Activated CD4-positive, alpha-beta T cell treated with anti-CD3 and anti-CD28 coated beads, Interleukin-2, amount 10 ng/mL, durations not matched to agents 7 days and 5 days (primary cell): ENCODE measurements at places on chromosomes 13 and 19. TPM values are rescaled to one million over a fixed set of nuclear protein-coding genes. Genes with fewer than 3 reads are reported as not detected.

DNA sequence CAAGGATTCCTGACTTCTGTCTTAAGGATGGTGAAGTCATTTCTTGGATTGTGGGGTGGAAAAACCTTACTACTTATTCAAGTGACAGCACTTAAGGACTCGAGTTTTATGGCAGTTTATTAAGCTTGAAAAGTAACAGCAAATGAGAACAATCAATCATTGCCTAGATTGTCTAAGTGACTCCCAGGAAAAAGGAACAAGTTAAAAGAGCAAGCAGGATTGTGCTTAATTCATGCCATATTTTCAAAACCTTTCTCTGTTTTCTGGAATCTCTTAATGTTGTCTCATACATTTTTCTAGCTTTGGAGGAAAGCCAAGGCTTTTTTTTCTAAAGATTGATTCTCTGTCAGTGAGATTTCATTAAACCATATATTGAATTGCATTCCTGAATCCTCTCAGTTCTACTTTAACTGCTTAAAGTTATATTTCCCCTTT, 236.2 kb upstream of the HTR2A start:
- H3K27me3 ChIP-seq = peaks cover 3% of the 10 kb centered on the region
- H3K4me3 ChIP-seq = no peak overlapping the region
- H3K36me3 ChIP-seq = no peaks in the 10 kb centered on the region

GRCh38 chr13:40452038-40452666, 214.3 kb downstream of the FOXO1 start:
- H3K4me3 ChIP-seq = no peak overlapping the region
- H3K4me1 ChIP-seq = peaks cover 12% of the 10 kb centered on the region
- no peak overlapping the region for H3K27ac ChIP-seq
- peaks cover 4% of the 10 kb centered on the region for H3K36me3 ChIP-seq

The NCAN gene
- not detected for total RNA-seq

The ZNF628 gene
- total RNA-seq = 7.3 TPM

GRCh38 chr19:38288123-38288855, 15.8 kb upstream of the C19orf33 start:
- H3K36me3 ChIP-seq = no peaks in the 10 kb centered on the region
- no peaks in the 10 kb centered on the region for H3K27me3 ChIP-seq
- peaks cover 2% of the 10 kb centered on the region for H3K4me1 ChIP-seq
- H3K4me3 ChIP-seq = no peak overlapping the region
- no peak overlapping the region for H3K27ac ChIP-seq

The TRAPPC2B gene
- total RNA-seq = 9.0 TPM

The PSG2 gene
- not detected for total RNA-seq

DNA sequence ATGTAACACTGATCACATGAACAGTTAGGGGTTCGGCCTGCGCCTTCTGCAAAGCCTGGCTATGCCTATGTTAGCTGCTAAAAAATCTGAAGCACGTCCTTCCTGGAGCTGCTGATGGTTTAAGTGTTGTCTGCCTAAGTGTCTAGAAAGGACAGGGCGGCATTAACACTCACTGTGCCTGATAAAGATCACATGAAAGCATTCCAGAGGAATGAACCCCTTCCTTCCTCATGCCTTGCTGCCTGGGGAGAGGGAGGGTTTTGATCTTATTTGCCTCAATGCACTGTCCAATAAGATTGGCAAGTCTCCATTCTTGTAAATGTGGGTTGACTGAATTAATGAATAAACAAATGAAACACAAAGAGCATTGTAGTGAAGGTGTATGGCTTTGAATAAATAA, 5.2 kb downstream of the DOCK9 start:
- H3K4me1 ChIP-seq = peaks cover 38% of the 10 kb centered on the region
- no peak for DNase-seq
- peaks cover 2% of the 10 kb centered on the region for H3K36me3 ChIP-seq
- no peaks in the 10 kb centered on the region for H3K27me3 ChIP-seq
- no peak overlapping the region for H3K4me3 ChIP-seq

The CD209 gene
- total RNA-seq = not detected

- no peaks in the 10 kb centered on the region for H3K36me3 ChIP-seq
- peaks cover 16% of the 10 kb centered on the region for H3K27me3 ChIP-seq
- DNase-seq = no peak
- H3K27ac ChIP-seq = no peak overlapping the region
- peak overlapping the region; percentile 40 for H3K4me3 ChIP-seq
- peaks cover 21% of the 10 kb centered on the region for H3K4me1 ChIP-seq
These were observed 984 bp downstream of the SIX5 start for GRCh38 chr19:45767881-45768654.

DNA sequence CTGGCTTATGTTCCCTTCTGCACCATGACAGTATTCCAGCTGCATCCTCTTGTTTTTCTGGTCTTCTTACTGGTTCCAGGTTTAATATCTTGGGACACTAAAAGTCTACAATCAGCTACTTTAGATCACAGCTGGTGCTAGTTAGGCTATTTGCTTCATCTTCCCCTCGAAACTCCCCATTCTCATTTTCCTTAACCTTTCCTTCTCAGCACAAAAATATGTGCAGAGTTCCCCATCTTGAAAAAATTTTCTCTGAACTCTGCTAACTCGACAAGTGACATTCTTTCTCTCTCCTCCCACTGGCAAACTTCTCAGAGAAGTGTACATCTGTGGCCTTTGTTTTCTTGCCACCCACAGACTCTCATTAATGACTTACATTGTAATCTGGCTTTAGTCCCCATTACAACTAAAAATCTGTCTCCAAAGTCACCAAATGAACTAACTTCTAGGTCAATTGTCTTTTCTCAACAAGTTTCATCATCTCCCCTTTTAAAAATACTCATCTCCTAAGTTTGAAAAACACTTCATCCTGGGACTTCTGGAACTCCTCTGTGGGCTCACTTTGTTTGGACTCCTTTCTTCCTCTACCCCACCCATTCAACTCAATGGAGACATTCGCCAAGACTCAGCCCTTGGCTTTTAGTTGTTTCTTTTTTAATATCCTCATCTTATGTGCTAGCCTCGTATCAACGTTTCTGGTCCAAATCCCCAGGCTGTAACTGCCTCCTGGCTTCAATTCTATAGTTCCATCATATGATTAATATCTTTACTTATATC, 7.1 kb upstream of the KL start:
- DNase-seq = no peak
- H3K27me3 ChIP-seq = peaks cover 55% of the 10 kb centered on the region
- H3K36me3 ChIP-seq = peaks cover 1% of the 10 kb centered on the region
- no peak overlapping the region for H3K27ac ChIP-seq

- DNase-seq = no peak
- H3K4me3 ChIP-seq = no peak overlapping the region
- no peaks in the 10 kb centered on the region for H3K27me3 ChIP-seq
These were observed 148.7 kb downstream of the FOXO1 start for GRCh38 chr13:40517486-40518480.

DNA sequence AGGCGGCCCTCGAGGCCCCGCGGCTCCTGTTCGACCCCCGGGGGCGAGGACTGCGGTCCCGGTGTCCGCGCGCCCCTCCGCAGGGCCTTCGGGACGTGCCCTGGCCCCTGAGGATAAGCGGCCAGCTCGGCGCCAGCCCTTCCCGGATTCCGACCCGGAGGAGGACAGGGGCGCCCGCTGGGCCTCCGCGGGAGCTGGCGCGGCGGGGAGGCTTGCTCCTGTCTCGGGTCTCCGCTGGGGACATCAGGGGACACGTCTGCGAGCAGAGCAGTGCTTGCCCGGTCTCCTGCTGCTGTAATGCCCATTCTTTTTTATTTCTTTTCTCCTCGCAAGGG, 829 bp downstream of the B3GLCT start:
- H3K27me3 ChIP-seq = peaks cover 7% of the 10 kb centered on the region
- H3K4me1 ChIP-seq = peaks cover 29% of the 10 kb centered on the region
- H3K4me3 ChIP-seq = peak overlapping the region; percentile 72
- H3K27ac ChIP-seq = peak overlapping the region; percentile 85

The ARID3A gene
- total RNA-seq = 28.4 TPM

The PET100 gene
- total RNA-seq = 108 TPM

DNA sequence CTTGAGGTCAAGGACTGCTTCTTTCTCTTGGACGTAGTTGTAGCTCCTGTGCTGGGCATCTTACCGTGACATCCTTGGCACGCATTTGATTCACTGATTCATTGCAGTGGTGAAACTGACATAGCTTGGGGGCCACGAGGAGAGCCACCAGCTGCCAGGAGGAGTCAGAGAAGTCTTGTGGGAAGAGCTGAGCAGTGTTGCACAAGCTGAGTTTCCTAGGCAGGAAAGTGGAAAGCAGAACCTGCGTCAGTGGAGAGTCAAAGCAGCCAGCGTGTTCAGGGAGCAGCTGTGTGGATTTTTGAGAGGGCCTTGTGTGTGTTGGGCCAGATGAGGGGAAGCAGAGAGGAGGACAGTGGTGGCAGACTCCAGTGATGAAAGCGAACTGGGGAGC, 5.3 kb upstream of the GPR183 start:
- peaks cover 86% of the 10 kb centered on the region for H3K4me1 ChIP-seq
- H3K27me3 ChIP-seq = no peaks in the 10 kb centered on the region
- H3K4me3 ChIP-seq = no peak overlapping the region
- peak overlapping the region; percentile 76 for H3K27ac ChIP-seq
- DNase-seq = no peak

- H3K27ac ChIP-seq = no peak overlapping the region
- no peak overlapping the region for H3K4me3 ChIP-seq
- H3K36me3 ChIP-seq = peaks cover 10% of the 10 kb centered on the region
- peak; percentile 90 for DNase-seq
- no peaks in the 10 kb centered on the region for H3K27me3 ChIP-seq
These were observed 20.0 kb downstream of the TICAM1 start for GRCh38 chr19:4811328-4812131.

GRCh38 chr13:21945195-21945594, 274.3 kb downstream of the FGF9 start:
- no peaks in the 10 kb centered on the region for H3K27me3 ChIP-seq
- peaks cover 1% of the 10 kb centered on the region for H3K36me3 ChIP-seq
- H3K4me1 ChIP-seq = no peaks in the 10 kb centered on the region
- no peak for DNase-seq

The POP4 gene
- total RNA-seq = 113 TPM

DNA sequence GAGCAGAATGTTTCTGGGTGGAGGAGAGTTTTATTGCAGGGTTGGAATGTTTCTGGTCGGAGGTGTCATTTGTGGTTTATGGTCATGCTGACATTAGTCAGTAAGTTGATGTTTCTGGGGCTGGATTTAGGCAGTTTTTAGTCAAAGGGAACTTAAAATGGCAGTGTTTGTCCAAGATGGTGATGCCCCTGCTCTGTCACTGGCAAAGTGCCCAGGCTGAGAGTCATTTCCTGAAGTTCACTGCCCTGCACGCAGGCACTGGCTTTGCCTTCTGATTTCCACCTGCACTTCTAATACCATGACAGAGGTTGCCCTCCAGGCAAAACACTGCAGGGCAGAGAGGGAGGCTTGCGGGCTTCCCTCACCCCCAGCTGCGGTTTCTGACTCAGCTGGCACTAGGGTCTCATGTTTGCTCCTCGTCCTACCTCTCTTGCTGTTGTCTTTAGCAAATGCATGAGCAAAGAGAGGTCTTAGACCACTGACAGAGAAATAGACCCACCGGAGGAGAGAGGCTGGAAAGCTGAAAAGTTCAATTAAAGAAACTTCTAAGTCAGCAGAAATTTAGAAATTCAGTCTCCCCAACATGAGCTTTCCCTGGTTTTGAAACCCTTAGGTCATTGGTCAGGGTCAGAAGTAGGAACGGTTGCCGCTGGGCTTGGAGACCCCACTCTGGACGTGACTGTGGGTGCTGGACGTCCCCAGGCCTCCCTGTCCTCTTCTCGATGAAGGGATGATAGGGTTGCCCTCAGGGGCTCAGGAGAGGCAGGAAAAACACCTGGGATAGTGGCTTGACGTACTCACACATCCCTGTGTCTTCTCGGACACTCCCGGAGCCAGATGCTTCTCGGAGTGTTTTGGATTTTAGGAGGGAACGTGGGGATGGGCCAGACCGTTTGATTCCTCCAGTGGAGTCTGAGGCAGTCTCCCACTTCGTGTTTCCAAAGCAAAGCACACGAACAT, 26.3 kb downstream of the TMEM255B start:
- H3K4me3 ChIP-seq = no peak overlapping the region
- no peak for DNase-seq
- no peak overlapping the region for H3K27ac ChIP-seq
- peaks cover 7% of the 10 kb centered on the region for H3K27me3 ChIP-seq
- no peaks in the 10 kb centered on the region for H3K36me3 ChIP-seq
- H3K4me1 ChIP-seq = no peaks in the 10 kb centered on the region

DNA sequence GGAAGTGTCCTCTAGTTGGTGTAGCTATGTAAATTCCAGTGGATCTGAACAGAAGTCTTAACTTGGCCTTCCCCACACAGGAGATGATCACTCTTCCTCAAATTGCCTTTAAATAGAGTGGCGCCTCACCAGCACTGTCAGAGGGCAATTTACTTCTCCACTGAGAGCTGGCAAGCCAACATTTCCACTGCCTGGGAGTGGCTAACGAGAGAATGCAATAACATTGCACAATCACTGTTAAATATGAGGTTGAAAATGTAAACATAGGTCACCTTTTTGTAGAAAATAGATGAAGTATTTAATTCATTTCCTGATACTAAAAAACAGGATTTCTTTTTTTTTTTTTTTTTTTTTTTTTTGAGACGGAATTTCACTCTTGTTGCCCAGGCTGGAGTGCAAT, 55.4 kb upstream of the UBL3 start:
- peaks cover 1% of the 10 kb centered on the region for H3K36me3 ChIP-seq
- H3K4me3 ChIP-seq = no peak overlapping the region
- DNase-seq = no peak

The ZNF667 gene
- total RNA-seq = 1.00 TPM

DNA sequence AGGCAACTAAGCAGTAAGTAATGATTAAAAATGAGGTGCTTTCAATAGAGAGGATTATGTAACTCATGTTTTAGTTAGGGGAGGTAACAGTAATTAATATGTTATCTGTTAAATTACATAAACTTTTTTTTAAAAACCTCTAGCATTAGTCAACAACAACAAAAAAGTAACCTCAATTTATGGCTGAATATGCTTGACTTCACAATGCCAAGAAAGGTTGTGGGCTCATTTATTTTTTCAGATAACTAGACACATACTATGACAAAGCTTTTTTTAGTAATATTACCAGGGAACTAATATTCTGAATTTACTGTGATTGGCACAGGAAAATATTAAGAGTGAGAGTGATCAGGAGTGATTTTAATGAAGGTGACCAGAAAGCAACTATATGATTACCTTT, 54.9 kb downstream of the KCNRG start:
- H3K27me3 ChIP-seq = no peaks in the 10 kb centered on the region
- H3K4me1 ChIP-seq = peaks cover 43% of the 10 kb centered on the region

DNA sequence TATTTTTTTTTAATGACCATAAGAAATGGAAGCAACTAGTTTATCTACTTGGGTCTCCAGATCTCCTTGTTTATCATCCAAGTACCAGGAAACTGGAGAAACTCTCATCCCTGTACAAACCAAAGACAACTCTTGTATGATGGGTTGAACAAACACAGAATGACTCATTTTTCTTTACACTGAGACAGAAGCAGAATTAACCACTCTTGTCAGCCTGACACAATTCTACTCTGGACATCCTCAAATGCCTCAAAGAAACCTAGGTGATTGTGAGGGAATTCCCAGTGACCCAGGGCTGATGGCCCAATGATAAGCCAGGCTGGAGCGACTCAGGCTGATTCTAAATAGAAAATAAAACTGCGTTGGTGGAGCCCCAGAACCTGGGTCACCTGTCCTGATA, 151.5 kb downstream of the ZNF737 start:
- H3K36me3 ChIP-seq = peaks cover 78% of the 10 kb centered on the region
- H3K27me3 ChIP-seq = no peaks in the 10 kb centered on the region
- H3K27ac ChIP-seq = no peak overlapping the region
- no peak for DNase-seq

- no peak overlapping the region for H3K27ac ChIP-seq
- no peaks in the 10 kb centered on the region for H3K36me3 ChIP-seq
- peaks cover 7% of the 10 kb centered on the region for H3K4me1 ChIP-seq
- no peak overlapping the region for H3K4me3 ChIP-seq
These were observed 144.9 kb downstream of the COL4A1 start for GRCh38 chr13:110162053-110162452.

GRCh38 chr13:84741253-84741652, 859.0 kb upstream of the SLITRK1 start:
- H3K36me3 ChIP-seq = no peaks in the 10 kb centered on the region
- no peaks in the 10 kb centered on the region for H3K4me1 ChIP-seq
- no peaks in the 10 kb centered on the region for H3K27me3 ChIP-seq
- H3K27ac ChIP-seq = no peak overlapping the region
- no peak overlapping the region for H3K4me3 ChIP-seq
- no peak for DNase-seq
